ENCODE measurements at places on chromosomes 7 and 10.
A peak's percentile ranks its signal among the peaks of the same experiment; 100 is the strongest.

- no peak for DNase-seq
Observed at GRCh38 chr7:13169356-13169755, 481.9 kb downstream of the ARL4A start.

DNA sequence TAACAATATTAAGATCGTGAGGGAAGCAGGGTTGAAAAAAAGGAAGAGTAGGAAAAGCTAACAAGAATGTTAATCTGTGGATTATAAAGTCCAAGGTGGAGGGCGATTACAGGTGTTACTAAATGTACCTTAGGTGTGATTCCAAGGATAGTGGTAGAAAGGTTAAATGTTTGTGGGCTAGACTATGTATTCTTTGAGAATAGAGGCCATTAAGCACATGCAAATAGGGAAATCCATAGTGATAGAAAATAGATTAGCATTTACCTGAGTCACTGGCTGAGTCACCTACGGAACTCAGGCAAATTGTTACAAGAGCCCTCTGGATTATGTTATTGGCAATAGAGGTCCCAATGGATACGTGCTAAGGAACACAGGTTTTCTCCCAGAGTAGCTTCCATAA, 9.0 kb downstream of the MGAM2 start:
- no peak for DNase-seq

DNA sequence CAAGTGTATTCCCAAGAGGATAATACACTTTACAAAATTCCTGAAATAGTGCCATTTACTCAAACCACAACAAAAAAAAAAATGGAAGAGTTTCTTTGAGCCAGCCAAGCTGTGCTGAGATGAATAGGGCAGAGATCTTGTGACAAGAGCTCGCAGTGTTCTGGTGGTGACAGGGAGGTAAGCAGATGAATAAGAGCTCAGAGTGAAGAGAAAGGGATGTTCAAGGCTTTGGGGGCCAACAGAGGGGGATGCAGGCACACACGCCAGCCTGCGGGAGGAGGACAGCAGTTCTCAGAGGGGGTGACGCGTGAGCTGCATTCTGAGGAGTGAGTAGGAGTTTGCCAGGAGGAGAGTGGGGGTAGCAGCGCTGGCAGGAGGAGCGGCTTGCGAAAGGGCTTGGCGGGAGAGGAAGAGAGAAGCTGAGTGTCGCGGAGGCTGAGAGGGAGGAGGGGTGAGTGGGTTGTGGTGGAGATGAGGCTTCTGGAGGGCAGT, 194.4 kb upstream of the IMMP2L start:
- DNase-seq, result peak; percentile 47

GRCh38 chr10:13862546-13863233, 275.9 kb downstream of the PRPF18 start:
- DNase-seq, result no peak

DNA sequence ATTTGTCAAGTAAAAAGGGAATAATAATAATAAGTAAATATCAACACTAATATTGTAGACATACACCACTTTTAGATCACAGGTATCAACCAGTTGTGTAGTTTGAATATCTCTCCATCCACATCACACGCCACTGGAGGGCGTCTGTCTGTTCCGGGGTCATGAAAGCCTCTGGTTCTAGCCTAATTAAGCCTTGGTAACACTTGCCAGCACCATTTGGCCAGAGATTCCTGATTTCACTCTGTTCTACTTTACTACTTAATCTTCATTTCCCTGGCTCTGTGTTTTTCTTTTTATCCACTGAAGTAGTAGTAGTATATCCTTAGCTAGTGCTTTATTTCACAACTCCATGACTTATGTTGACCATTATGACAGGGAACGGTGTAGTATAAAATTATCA, 285.6 kb upstream of the POM121L12 start:
- no peak for DNase-seq

GRCh38 chr7:232410-233248, 40.3 kb downstream of the FAM20C start:
- DNase-seq, result peak; percentile 77

- peak; percentile 66 for DNase-seq
Observed at GRCh38 chr10:4069491-4069890, 284.5 kb upstream of the KLF6 start.

GRCh38 chr7:103432712-103433111, 13.3 kb downstream of the SLC26A5 start:
- no peak for DNase-seq

GRCh38 chr10:101031796-101032636, 982 bp downstream of the SFXN3 start:
- DNase-seq, result peak; percentile 55

GRCh38 chr10:10797513-10797912, 220.2 kb upstream of the CELF2 start:
- DNase-seq, result no peak

DNA sequence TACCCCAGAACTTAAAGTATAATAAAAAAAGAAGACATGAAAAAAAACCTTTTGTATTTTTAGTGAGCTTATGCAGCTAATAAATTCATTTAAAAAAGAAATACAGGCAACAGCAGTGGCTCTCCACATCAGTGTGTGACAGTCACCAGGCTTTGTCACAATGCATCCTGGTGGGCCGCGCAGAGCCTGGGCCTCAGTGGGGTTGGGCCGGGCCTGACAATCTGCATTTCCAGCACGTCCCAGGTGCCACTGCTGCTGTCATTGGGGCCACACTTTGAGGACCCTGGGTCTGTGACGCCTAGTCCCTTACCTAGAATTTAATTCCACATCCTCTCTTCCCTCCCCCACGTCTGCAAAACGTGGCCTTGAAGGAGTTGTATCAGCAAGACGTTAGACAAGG, 284.5 kb downstream of the ADARB2 start:
- DNase-seq, result no peak

- no peak for DNase-seq
Observed at GRCh38 chr10:65550761-65551160, 1375.1 kb upstream of the LRRTM3 start.

GRCh38 chr7:48084727-48085432, 4.2 kb upstream of the UPP1 start:
- DNase-seq, result peak; percentile 99

- DNase-seq, result no peak
Observed at GRCh38 chr10:71388583-71389310, 8.0 kb upstream of the CDH23 start.

DNA sequence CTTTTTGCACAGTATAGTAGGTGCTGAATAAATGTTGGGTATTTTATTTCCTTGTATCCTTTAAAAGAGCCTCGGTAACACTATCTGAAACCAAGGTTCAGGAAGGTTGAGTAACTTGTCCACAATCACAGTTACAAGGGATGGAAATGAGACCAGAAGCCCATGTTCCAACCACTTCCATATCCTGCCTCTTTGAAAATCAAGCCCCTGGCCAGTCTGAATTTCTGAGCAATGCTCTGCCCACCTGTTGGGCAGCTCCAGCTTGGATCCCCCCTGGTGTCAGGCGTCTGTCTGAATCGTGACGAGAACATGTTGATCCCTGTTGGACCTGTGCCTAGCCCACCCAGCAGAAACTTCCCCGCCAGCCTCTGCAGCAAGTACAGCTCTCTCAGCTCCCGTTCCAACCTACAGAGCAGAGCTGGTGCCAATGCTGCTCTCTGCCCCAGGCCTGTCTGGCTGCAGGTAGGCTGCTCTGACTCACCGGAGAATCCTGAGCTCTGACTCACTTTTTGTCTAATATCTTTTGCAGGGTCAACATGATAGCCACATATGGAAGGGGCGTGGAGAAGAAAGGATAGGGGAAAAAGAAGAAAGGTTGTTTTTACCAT, 595.5 kb downstream of the INHBA start:
- DNase-seq, result peak; percentile 42

- peak; percentile 32 for DNase-seq
Observed at GRCh38 chr7:95871075-95871848, 98.9 kb downstream of the DYNC1I1 start.

- DNase-seq, result peak; percentile 17
Observed at GRCh38 chr10:100847440-100847839, 65.3 kb upstream of the SLF2 start.

GRCh38 chr7:46566097-46566774, 645.2 kb upstream of the IGFBP3 start:
- DNase-seq, result peak; percentile 23

GRCh38 chr7:99326408-99326782, 697 bp downstream of the ARPC1A start:
- no peak for DNase-seq

DNA sequence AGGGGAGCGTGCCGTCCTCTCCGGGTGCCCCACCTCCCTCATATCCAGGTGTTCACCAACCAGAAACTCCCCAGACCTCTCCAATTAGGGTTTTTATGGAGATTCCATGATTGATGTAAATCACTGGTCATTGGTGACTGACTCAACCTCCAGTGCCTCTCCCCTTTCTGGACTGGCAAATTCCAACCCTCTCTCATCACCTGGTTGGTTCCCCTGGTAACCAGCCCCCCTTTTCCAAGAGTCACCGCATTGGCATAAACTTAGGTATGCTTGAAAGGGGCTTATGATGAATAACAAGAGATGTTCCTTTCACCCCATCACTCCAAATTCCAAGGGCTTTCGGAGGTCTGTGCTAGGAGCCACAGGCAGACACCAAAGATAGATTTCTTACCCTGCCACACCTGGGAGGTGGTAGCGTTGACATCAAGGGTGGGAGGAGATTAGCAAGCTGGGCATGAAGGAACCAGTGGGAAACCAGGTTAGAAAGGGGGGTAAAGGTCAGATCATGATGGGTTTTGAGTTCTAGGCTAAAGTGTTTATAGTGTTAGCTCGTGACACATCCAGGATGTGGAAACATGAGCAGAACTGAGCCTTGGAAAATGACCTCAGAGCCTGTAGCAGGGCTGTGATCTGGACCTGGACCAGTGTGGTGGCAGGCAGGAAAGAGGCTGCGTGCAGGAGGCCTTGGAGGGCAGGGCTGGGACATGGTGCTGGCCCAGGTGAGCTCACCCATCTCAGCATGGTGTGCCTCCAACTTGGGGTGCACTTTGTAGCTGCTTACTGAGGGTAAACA, 45.1 kb downstream of the CAMK1D start:
- DNase-seq, result no peak

- no peak for DNase-seq
Observed at GRCh38 chr10:62826273-62826672, 10.1 kb upstream of the EGR2 start.

DNA sequence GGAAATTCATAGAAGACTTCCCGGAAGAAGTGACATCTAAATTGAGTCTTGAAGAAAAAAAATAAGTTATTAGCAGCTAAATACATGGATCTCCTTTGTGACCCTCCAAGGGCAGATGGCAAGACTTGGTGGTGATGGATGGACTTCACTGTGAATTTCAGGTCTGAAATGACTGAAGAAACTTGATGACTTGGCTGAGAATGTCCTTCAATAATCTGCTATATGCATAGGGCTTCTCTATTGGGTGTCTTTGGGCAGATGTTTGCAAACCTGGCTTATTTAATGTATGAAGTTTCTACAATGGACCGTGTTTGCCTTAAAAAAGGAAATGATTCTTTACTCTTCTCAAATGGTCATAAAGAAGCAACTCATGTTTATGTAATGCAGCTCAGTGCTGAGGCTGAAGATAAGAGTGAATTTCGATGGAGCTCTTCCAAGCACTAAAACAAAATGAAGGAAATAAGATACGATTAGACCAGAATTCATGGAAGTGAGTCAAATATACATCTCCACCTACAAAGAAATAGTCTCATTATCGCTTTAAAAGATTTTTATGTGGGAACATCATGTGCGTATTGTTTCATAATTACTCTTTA, 116.6 kb upstream of the WDR11 start:
- DNase-seq, result no peak

GRCh38 chr10:129417870-129418269, 49.2 kb upstream of the MGMT start:
- no peak for DNase-seq

GRCh38 chr7:75024922-75025321, 48.7 kb downstream of the RCC1L start:
- no peak for DNase-seq

DNA sequence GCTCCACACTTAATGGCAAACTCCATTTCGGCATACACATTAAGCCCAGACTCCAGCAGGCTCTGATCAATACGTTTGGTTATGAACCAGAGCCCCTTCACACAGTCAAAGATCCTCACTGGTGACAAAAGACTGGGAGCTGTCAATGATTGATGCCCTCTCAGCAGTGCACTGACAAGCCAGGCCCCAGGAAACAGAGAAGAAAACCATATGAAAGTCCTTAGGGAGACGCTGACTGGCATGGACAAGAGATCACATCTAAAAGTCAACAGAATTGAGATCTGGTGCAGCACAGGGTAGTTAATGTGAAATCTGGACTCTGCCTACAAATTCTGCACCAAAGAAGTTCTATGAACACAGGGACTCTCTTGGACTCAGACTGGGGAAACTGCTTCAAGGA, 600.9 kb upstream of the NRP1 start:
- DNase-seq, result no peak

GRCh38 chr7:25395976-25396375, 167.7 kb upstream of the NPVF start:
- DNase-seq, result no peak

- DNase-seq, result no peak
Observed at GRCh38 chr10:128017822-128018221, 108.4 kb downstream of the MKI67 start.

DNA sequence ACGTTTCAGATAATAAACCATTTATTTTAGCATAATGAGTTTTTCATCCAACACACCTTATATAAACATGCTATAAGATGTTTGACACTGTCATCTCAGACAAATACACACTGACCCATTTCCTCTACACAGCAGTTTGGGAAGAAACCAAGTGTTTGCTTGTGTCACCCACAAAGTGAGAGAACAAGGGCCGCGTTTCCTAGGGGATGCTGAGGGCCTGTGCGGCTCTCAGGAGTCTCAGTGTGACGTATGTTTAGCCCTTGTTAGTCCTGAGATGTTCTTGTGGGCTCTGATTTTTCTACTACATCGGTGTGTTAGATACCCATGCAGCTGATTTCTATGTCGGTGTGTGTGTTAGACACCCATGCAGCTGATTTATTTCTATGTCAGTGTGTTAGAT, 266.3 kb downstream of the DIP2C start:
- no peak for DNase-seq

- no peak for DNase-seq
Observed at GRCh38 chr7:131890176-131890575, 333.7 kb upstream of the PODXL start.
